Activated naive CD8-positive, alpha-beta T cell treated with anti-CD3 and anti-CD28 coated beads, Interleukin-2, amount 10 ng/mL, durations not matched to agents 7 days and 5 days (primary cell): ENCODE measurements at places on chromosomes 1 and 21. TPM values are rescaled to one million over a fixed set of nuclear protein-coding genes. Genes with fewer than 3 reads are reported as not detected.

DNA sequence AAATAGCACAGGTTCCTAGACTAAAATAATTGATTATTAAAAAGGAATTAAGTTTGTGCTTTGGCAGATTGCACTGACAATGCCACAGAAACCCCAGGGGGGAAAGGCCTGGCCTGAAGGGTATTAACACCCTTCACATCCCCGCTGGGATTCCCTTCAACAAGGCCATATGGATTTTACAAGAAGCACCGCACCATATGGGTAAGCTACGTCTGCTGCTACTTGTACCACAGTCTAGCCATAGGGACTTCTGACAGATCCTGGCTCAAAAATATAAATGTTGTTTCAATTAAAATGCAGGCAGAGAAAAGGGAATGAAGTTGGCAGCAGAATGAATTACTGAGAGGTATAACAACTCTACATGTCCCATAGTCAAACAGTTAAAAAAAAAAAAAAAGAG lies 101.0 kb downstream of the DENND1B start:
- no peak for DNase-seq

GRCh38 chr1:13451399-13451965 lies 41.2 kb downstream of the PRAMEF20 start:
- no peak for DNase-seq

DNA sequence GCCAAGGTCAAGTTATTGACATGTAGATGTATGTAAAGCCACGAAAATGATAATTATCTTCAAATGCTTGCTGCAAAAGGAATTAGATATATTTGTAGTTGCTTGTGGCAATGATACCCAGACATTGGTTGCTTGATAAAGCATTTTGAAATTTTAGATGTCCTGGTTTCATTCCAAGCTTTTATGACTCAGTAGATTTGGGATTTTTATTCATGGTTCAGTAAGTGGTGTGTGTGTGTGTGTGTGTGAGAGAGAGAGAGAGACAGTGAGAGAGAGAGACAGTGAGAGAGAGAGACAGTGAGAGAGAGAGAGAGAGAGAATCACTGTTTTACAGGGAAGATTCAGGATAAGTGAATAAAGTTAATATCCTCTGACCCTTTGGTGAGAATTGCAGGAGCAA lies 498.2 kb upstream of the C1orf87 start:
- no peak for DNase-seq

- DNase-seq, result peak; percentile 46
These were observed 6.9 kb downstream of the PINK1 start for GRCh38 chr1:20640183-20640597.

GRCh38 chr1:55320891-55321290 lies 105.7 kb upstream of the USP24 start:
- no peak for DNase-seq

GRCh38 chr1:12730156-12730555 lies 14.2 kb downstream of the AADACL3 start:
- DNase-seq, result no peak

GRCh38 chr1:153344718-153345025 lies 4.0 kb downstream of the PGLYRP4 start:
- no peak for DNase-seq

DNA sequence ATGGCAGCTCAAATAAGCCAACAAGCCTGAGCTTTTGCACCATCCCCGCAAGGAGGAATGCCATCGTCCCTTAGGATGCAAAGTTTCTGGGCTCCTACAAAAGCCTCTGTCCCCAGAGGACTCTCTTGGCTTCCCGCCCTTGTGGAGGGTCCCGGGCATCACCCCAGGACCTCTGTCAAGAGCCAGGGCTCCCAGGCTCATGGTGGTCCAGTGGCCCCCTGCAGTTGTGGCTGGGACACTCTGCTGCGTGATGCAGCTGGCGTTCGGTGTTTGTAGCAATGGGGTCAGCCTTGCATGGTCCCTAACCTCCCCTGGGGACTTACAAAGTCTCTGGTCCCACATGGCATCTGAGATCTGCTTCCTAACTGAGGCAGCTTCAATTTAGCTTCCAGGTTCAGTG lies 104.7 kb downstream of the RIPK4 start:
- DNase-seq, result no peak

- DNase-seq, result no peak
These were observed 42.4 kb downstream of the FBXO2 start for GRCh38 chr1:11611638-11612327.

GRCh38 chr1:64470665-64471217 lies 812 bp downstream of the CACHD1 start:
- no peak for DNase-seq

GRCh38 chr1:51624855-51625254 lies 8.0 kb downstream of the OSBPL9 start:
- no peak for DNase-seq

DNA sequence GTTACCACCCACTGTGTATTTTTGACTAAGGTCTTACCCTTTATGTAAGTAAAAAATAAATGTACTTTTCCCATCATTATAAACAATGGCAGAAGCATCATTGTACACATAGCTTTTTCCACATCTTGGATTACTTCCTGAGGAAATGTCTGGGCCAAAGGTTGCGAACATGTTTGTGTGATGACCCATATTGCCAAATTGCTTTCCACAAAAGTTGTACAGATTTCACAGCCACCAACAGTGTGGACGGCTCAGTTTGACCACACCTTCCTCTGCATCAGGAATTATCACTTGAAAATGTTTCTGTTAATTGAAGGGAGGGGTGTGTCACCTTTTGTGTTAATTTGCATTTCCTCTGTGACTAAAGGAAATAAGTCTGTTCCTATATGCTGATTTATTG lies 25.7 kb downstream of the AKNAD1 start:
- no peak for DNase-seq

GRCh38 chr1:24169286-24169685 lies 17.8 kb downstream of the IFNLR1 start:
- no peak for DNase-seq

DNA sequence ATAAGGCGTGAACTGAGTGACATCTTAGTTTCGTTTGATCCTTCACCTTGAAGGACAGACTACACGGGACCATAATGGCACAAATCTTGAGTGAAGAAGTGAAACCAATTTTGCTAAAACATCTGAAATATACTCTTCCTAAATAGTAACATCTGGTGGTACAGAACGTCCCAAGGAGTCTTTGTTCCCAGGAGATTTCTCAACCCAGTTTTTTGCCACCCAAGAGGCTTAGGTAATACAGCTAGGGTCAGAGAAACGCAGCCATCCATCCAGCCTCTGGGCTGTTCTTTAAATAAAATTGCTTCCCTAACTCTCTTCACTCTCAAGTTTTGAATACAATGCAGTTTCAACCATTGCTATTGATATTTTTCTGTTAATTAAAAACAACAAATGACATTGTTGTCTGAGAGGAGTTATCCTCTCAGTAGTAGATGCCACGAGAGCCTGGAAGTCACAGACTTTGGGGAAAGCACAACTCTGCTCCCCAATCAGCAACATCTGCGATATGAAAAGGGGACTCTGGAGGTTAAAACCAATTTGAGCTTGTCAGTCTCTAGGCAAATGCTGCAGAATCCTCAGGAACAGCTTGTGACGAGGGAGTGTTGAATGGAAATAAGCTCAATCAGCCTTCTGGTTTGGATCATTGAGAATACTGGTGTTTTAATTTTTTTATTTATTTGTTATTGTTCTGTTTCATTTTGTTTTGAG lies 394.3 kb upstream of the ADGRL2 start:
- DNase-seq, result no peak

DNA sequence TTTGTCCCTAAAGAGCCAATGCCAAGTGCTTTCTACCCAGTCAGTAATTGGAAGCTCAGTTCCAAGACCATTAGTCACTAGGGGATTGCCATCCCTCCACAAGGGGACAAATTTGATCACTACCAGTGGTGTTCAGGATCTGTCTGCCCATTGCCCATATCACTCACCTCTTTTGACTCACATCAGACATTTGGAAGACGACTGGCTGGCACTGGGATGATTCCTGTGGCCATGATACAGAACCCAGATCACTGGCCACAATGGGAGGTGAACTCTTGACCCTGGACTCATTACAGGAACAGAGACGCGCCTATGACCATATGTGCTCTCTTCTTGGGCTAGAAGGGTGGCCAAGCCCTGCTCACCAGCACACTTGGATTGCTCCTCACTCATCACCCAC lies 71.0 kb downstream of the COLGALT2 start:
- DNase-seq, result no peak

- DNase-seq, result no peak
These were observed 5.3 kb downstream of the ADGRB2 start for GRCh38 chr1:31758823-31759222.

GRCh38 chr1:29055160-29055559 lies 68.5 kb downstream of the TMEM200B start:
- no peak for DNase-seq

DNA sequence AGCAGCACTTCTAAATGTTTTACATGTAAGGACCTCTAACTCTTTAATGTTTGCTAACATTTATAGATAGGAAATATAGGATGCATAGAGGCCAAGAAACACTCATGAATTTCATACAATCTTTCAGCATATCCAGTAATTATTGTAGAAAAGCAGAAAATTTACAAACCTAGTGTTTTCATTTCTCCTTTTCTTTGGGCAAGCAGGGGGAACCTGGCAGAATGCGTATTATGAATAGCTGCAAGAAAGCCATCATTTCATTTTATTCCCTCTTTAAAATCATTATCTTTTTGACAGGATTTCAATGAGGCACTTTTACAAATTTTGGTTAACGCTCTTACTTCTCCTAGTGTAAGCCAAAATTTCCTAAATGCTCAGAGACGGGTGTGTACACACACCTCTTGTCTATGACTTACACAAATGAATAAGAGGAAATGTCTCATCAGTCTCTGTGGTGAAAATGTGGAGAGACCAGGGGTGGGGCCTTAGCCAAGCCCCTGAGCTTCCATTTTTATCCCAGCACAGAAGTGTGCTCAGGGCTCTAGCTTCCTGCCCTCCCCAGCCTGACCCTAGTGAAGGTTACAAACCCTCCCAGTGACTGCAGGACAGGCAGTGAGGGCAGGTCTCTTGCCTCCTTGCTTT lies 91.6 kb downstream of the LRRC8C start:
- peak; percentile 46 for DNase-seq

- no peak for DNase-seq
These were observed 312.7 kb downstream of the PTPRU start for GRCh38 chr1:29549001-29549400.

DNA sequence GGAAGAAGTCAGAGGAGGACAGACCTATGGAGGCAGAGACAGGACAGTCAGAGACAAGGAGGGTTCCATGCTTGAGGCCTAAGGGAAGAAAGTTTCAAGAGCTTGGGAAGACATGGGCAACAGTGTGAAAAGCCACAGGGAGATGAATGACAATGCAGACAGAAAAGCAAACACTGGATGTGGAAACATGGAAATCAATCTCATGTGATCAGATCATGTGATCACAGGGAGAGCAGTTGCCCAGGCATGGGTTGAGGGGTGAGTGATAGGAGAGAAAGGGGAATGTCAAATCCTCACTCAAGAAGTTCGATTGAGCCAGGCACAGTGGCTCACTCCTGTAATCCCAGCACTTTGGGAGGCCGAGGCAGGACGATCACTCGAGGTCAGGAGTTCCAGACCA lies 17.2 kb downstream of the PTAFR start:
- no peak for DNase-seq

- DNase-seq, result no peak
These were observed 9.6 kb downstream of the SMAP2 start for GRCh38 chr1:40383095-40383487.

GRCh38 chr1:68384321-68384813 lies 65.4 kb downstream of the RPE65 start:
- DNase-seq, result no peak

Gene CENPL
- 34.0 TPM for total RNA-seq

Gene OR2T10
- total RNA-seq, result not detected

Gene SPTA1
- total RNA-seq, result not detected

Gene SLAMF8
- 1.1 TPM for total RNA-seq

Gene ECM1
- 1.7 TPM for total RNA-seq

Gene LCE3E
- not detected for total RNA-seq

Gene CD52
- total RNA-seq, result 1,088 TPM

Gene SYCP1
- total RNA-seq, result not detected

Gene KCNQ4
- total RNA-seq, result 1.2 TPM

Gene FAM131C
- 3.3 TPM for total RNA-seq

Gene SLC2A5
- total RNA-seq, result not detected

Gene FCRL3
- 13.0 TPM for total RNA-seq

Gene FCAMR
- total RNA-seq, result not detected

Gene ZBED6
- 20.7 TPM for total RNA-seq

Gene VWA5B1
- total RNA-seq, result not detected
